Fibroblast of skin of right quadriceps (primary cell): ENCODE measurements at places on chromosomes 7 and 10.

DNA sequence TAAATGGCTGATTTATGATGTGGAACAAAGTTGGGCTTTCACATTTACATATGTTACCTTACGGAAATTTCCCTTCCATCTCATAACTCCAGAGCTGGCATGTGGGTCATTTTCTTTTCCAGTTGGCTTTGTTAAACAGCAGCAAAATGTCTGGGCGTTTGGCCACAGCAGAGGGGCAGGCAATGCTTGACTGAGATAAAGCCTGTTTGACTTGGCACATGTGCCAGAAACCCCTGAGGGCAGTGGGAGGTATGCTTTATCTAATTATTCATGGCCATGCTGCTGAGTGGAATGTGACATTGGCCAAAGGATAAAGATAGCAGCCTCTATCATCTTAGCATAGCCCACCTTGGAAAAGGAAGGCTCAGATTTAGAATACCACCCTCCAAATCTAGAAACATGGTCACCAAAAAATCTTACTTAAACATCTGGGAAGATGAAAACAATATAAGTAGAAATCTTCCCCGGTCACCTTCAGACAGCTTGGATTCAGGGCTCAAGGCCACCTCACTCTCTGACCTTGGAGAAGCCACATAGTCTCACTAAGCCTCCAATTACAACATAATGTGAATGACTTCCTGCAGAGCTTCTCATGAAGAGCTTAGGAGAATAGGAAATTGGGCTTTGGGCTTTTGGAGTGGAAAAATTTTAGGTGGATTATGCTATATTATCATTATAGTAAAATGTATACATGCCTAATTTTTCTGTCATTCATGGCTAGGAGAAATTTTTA lies 101.5 kb downstream of the GRM3 start:
- no peak for DNase-seq

DNA sequence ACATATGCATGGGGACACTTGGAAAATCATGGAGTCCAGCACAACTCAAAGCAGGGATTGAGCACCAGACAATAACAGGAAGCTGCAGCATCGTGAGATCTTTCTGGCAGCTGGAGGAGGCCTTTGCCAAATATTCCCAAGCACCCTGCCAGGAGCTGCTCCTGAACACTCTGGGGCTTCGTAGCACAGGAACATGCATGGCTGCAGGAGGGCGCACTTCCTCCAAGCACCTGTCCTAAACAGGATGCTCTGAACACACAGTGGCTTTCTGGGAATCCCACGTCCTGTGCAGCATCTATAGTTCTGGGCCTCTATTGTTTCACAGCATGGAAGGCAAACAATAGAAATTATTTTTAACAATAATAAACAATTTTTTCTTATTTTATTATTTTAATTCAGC lies 4.1 kb downstream of the ABLIM1 start:
- no peak for DNase-seq

DNA sequence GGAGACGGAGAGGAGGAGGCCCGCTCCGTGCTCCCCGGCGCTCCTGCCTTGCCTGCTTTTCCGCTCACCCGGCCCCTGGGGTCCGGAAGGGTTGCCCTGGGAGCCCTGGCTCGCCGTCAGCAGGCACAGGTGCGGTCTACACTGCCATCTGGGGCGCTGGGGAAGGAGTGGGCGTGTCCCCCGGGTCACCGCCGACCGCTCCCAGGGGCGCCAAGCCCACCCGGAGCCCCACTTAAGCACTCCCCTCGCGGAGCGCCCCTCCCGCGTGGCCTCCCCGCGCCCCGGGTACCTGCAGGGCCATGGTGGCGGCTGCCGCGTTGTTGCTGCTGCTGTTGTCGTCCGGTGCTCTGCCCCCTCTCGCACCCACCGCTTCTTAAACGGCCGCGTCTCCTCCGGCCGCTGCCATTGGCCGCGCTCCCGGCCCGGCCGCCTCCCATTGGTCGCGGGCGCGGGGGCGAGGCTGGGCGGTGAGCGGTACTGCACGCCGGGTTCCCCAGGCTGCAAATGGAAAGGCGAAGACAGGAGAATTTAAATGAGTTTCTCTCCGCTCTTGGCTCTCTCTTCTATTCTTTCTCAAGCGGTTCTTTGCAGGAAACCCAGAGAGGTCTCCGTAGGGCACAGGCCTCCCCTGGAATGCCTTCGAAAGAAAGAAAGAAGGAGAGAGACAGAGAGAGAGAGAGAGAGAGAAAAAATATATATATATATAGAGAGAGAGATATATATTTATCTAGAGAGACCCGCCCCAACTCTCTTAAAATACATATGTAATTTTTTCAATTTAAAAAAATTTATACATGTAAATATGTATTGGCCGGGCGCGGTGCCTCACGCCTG lies at the start of gene ACBD7:
Gene ACBD7 (minus strand): TSS at position 349 of the 834 bp plus-strand sequence. CDS start 48 bp downstream, at position 301.
- peak; percentile 69 for DNase-seq

- peak; percentile 75 for DNase-seq
These were observed 498.3 kb downstream of the CCSER2 start for GRCh38 chr10:84826704-84827103.

DNA sequence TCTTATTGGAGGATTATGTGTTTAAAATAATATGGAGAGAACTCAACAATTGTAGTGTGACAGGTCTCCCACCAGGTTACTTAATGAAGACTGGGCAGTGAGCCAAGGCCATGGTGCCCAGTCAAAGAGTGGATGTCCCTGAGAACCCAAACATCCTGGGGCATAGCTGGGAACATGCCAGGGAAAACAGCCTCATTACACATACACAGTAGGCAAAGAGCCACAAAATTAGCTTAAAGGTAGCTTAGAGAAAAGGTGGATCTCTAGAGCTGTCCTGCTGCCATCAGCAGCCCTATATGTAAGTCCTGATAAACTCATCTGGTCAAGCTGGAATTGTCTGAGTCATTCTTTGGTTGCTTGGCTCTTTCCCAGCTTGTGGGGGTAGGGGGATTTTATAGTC lies 287.8 kb downstream of the PHF14 start:
- DNase-seq: peak; percentile 4

DNA sequence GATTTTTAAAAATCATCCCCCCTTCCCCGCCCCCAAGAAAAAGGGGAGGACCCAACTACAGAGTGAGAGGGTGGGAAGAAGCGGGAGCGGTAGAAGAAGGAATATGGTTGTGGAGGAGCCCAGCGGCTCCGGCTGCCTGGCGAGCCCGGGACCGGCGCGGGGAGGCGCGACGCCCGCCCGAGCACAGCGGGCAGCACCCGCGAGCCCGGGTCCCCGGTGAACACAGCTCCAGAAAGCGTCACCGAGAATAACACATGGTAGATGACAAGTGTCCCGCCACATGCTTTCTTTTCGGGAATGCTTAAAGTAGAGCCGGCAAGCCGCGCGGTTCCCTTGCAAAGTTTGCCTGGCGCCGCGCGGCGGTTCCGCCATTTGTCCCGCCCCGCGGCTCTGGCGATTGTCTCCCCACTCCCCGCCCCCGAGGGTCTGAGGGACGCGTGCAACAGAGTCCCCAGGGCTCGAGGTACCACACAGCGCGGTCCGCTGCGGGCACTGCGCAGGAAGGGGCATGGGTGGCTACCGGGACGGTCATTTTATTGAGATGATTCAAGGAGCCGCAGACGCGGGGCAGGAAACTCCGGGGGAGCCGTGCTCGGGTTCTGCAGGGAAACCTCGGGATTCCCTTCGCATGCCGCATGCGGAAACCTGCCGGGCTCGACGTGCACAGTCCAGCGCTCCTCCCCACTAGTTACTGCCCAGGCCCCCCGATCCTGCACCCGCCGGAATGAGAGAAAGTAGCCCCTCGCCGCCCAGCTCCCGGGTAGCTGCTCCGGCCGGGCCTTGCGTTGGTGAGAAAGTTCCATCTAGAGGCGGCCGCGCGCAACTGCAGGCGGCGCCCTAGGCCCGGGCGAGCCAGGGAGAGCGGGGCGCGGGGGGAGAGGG lies 781 bp upstream of the GRM8 start:
- DNase-seq: peak; percentile 46

- DNase-seq: no peak
These were observed 79.2 kb downstream of the ZMIZ1 start for GRCh38 chr10:79147796-79148451.

DNA sequence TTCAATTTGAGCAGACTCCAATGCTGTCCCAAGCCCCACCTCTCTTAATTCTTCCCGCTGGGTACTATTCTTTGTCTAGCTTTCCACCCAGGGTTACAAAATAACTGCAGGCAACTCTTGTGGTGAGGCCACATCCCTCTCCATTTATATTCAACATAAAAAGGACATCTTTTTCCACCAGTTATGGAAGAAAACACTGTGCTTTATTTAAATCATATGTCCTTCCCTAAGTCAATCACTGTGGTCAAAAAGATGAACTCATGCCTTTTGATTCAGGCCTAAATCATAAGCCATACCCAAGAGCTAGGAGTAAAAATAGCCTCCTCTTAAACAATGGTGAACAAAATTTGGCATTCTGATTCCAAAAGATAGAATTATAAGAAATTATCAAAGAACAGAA lies 386.0 kb downstream of the SEMA3D start:
- no peak for DNase-seq

DNA sequence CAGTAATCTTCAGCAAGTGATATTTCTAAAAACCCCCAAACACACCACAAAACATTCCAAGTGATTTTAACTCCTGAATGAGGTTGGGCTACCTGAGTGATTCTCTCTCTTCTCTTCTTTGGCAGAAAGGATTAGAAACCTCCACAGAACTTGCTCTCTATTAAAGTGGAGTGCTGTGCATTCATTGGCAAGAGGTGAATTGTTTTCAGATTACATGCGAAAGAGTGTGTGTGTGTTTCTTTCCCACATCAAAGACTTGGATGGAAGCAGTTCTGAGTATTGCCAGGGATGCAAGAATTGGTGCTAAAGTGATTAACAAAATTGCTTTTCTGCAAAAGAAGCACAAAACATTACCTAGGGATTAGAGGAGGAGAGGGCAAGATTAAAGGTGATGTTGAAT lies 13.1 kb upstream of the FBXW4 start:
- DNase-seq: no peak

DNA sequence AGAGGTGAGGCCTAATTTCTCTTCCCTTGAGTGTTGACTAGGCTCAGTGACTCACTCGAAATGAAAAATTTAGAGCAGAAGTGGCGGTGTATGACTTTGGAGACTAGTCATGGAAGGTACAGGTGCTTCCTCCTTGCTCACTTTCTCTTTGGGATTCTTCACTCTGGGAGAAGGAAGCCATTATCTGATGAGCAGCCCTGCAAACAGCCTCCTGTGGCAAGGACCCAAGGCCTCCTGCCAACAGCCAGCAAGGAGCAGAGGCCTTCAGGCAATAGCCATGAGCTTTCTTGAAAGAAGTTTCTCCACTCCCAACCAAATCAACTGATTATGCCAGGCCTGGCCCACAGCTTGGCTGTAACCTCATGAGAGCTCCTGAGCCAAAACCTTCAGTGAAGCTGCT lies 369.6 kb upstream of the VWC2 start:
- no peak for DNase-seq

GRCh38 chr7:150471886-150472285 lies 21.5 kb downstream of the GIMAP8 start:
- DNase-seq: no peak

- DNase-seq: no peak
These were observed 55.2 kb downstream of the ELMO1 start for GRCh38 chr7:37393476-37393875.

- no peak for DNase-seq
These were observed 56.5 kb downstream of the LMBR1 start for GRCh38 chr7:156836443-156836842.

DNA sequence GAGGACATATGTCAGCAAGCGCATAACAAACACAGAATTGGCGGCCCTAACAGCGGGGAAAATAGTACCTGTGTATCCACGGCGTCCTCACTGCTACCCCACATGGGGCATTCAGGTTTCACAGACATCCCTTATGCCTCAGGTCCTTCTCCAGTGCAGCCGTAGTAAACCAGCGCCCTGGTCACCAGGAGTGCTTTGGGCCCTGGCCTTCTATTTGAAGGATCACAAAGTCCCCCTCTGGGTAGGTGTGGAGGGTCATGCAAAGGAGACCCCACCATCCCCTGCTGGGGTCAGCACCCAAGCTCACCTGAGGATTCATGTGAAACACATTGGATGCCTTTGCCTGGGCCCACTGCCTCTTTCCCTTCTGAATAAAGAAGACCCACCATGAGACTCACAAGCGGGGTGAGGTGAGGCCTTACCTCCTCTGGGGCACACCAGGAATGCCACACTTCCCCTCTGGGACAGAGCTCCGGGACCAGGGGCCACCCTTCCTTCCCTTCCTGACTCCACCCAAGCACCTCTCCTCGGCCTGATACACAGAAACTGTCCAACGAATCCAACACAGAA lies 18.8 kb downstream of the CLRN3 start:
- DNase-seq: no peak

- peak; percentile 49 for DNase-seq
These were observed 107.0 kb upstream of the INSIG1 start for GRCh38 chr7:155190688-155191087.

GRCh38 chr10:120360571-120360970 lies 96.5 kb upstream of the PLPP4 start:
- DNase-seq: no peak

DNA sequence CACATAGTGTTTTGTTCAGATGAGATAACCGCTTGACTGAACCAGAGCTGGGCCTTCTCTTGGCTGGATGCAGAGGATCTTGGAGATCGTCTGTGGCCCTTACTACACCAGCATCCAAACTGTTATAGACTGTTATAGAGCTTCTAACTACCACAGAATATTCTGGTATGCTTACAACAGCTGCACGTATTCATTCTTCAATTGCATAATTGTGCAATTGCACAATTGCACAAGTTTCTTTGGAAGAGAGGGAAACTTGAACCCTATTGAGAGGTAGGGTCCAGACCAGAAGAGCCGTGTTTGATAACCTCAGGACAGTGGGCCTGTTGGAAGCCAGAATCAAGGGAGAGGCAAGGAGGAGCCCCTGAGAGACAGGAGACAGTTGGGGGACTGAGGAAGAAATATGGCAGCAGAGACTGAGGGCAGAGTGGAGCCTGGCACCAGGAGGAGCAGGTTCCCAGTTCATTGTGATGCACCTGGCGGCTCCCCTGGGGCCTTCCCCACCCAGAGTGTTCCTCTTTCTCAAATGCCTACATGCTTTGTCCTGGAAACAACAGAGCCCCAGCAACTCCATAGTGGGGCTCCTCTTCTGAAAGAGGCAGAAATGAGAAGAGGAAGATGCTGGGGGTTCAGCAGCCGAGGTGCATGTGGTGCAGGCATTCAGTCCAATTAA lies 64.1 kb downstream of the PTPRZ1 start:
- DNase-seq: no peak

- peak; percentile 94 for DNase-seq
These were observed at the start of gene VKORC1L1 for GRCh38 chr7:65872776-65873581. Gene VKORC1L1 (plus strand): TSS chr7:65873074. CDS start chr7:65873372, 298 bp downstream.

- DNase-seq: peak; percentile 10
These were observed 101.2 kb upstream of the ZNF746 start for GRCh38 chr7:149598721-149599308.

- no peak for DNase-seq
These were observed 16.2 kb upstream of the CRHR2 start for GRCh38 chr7:30698481-30698880.

GRCh38 chr10:125333209-125333591 lies 172.8 kb upstream of the CTBP2 start:
- DNase-seq: no peak

- DNase-seq: no peak
These were observed 80.6 kb downstream of the GSAP start for GRCh38 chr7:77335581-77335980.

GRCh38 chr10:1715821-1716220 lies 21.5 kb downstream of the ADARB2 start:
- no peak for DNase-seq
